ENCODE measurements at places on chromosomes 4 and X. TPM values are rescaled to one million over a fixed set of nuclear protein-coding genes. Genes with fewer than 3 reads are reported as not detected.

- no peak for DNase-seq
Measured at GRCh38 chr4:112895811-112896608, 153.4 kb upstream of the ANK2 start.

DNA sequence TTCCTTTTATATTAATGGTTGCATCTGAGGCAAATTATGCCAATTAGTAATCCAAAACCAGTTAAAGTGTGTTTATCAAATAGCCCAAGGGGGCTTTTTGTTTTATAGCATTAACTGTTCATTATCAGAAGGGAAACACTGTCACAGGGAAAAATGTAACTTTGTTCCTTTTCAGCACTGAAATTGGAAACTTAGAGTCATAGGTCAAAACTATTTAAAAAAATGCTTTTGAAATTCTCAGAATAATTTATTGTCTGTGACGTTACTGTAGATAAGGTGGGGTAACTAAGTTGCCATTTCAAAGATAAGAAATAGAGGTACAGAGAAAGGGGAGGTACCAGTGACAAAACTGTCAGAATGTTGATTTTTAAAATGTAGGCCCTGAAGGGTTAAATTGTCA, 129.3 kb downstream of the AKAP4 start:
- DNase-seq, result no peak

DNA sequence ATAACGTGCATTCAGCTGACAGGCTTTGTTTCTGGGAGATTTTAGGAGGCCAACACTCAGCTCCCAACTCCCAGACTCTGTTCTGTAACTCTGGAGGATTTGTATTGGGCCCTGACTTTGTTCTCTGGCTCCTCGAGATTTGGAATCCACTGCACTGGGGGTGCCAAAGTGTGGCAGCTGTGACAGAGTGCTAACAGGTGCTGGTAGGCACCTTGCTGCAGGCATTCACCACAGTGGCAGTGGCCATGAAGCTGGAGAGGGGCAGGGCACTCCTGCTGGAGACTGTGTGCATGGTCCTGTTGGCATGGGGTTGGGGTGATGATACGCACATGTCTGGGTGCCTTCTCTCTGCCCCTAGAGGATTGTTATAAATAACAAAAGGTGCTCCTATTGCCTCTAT, 1094.9 kb upstream of the SLIT2 start:
- DNase-seq, result no peak

DNA sequence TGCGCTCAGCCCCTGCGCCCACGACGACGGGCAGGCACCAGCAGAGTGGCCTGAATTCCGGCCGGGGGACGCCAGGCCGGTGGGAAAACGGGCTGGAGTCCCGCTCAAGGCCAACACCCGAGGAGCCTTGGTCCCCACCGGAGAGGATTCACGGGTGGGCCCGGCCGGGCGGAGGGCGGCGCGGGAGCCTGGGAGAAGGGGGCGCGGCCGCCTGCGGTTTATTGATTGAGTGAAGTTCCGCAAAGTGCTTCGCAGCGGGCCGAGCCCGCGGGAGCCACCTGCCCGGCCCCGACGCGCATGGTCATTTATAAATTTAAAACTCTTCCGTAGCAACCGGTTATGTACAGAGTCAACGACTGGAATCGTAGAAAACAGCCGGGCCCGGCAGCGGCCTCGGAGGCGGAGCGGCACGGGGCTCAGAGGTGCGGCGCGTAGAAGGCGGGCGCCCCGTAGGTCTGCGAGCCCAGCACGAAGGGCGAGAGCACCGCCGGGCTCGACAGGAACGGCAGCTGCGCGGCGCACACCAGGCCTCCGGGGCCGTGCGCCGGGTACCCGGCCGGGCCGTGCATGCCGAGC, 3.6 kb downstream of the NKX1-1 start:
- no peak for DNase-seq

DNA sequence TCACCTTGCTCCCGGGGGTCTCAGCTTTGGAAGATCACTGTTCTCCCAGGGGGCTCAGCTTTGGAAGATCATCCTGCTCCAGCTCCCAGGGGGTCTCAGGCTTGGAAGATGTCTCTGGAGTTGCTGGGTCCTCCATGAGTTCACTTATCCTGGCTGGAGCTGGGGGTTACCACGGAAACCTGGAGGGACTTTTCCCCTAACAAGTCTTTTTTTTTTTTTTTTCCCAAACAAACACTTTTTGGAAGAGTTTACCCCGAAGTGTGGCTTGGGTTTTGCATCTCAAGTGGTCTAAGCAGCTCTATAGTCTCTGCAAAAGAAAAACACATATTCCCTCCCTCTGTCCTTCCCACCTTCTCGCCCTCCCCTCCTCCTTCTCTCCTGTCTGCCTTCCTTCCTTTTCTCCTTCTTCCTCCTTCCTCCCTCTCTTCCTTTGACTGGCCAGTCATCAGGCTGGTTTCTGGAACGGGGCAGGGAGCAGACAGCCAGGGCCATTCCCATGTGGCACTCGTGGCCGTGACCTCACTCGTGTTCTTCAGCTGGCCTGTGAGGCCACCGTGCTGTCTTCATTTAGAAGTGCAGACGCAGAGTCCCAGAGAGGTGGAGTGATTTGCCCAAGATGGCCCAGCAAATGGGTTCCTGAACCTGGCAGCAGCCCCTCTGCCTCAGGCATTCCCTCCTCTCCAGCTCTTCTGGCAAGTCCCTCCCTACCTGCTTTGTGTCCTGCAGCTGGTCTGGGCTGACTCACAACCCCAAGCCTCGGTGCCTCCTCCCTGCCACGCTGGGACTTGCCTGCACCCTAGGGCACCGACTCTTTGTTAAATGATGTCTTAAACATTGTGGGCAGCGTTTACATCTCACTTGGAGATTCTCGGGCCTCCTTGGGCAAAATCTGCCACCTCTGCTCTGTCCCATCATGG, 25.9 kb upstream of the HMX1 start:
- DNase-seq, result no peak

DNA sequence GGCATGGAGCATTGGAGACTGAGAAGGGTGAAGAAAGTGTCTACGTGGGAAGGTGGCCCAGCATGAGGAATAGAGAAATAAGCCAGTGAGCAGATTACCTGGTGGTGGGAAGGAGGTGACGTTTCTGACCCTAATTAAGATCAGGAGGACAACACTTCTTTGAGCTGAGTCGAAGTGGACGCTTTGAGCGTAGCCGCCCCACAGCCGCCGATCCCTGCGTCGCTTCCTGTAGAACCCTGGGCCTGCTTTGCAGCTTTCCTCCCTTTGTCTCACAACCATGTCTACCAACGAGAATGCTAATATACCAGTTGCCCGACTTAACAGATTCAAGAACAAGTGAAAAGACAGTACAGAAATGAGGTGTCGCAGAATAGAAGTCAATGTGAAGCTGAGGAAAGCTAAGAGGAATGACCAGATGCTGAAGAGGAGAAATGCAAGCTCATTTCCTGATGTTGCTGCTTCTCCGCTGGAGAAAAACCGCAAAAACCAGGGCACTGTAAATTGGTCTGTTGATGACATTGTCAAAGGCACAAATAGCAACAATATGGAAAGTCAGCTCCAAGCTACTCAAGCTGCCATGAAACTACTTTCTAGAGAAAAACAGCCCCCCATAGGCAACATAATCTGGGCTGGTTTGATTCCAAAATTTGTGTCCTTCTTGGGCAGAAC, 6.4 kb upstream of the ANTXR2 start:
- DNase-seq, result no peak

GRCh38 chr4:24657768-24658617, 73.6 kb upstream of the DHX15 start:
- DNase-seq, result peak; percentile 66

DNA sequence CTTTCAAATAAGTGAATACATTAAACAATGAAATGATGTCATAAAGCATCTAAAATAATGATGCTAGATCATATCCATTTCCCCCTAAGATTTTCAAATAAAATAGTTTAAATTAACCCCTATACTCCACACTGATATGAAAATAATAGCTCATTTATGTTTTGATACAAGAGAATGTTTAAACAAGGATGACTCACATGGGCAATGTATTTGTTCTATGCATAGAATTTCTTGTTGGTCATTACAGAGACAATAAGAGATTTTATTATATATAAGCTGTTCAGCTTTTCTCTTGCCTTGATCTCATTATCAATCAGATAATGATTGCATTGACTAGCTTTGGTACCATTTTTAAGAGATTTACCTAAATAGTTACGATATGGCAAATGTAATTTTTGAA, 411.7 kb downstream of the ARHGAP24 start:
- DNase-seq, result no peak

GRCh38 chrX:150984169-150984824, 1.2 kb downstream of the HMGB3 start:
- peak; percentile 17 for DNase-seq

- no peak for DNase-seq
Measured at GRCh38 chr4:149347139-149347538, 468.5 kb downstream of the IQCM start.

- DNase-seq, result no peak
Measured at GRCh38 chr4:94841864-94842221, 84.1 kb downstream of the BMPR1B start.

DNA sequence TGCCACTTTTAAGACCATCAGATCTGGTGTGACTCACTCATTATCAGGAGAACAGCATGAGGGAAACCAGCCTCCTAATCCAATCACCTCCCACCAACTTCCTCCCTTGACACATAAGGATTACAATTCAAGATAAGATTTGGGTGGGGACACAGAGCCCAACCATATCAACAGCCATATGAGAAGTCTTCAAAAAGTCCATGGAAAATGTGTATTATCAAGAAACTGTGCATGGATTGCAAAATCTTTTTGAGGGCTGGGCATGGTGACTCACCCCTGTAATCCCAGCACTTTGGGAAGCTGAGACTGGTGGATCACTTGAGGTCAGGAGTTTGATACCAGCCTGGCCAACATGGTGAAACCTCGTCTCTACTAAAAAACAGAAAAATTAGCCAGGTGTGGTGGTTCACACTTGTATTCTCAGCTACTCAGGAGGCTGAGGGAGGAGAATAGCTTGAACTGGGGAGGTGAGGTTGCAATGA, 17.8 kb upstream of the RPL39 start:
- DNase-seq, result no peak

DNA sequence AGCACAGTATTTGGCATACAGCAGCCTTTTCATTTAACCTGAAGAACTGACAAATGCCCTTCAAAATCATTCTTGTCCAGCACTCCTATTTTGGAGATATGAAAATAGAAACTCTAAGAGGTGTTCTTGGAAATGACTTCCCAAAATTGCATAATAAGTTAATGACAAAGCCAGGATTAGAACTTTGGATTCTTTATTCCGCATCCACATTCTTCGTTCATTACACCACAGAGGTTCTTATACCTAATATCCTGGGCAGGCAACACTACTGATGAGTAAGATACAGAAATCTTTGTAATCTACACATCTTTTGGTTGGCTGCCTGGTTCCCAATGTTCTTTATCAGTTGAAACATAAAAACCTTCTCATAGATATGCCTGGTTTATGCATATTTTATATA, 5.9 kb downstream of the COL25A1 start:
- DNase-seq, result no peak

DNA sequence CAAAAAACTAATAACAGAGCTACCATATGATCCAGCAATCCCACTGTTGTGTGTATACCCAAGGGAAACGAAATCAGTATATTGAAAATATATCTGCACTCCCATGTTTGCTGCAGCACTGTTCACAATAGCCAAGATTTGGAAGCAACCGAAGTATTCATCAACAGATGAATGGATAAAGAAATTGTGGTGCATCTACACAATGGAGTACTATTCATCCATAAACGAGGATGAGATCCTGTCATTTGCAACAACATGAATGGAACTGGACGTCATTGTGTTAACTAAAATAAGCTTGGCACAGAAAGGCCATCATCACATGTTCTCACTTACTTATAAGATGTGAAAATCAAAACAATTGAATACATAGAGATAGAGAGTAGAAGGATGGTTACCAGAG, 402.1 kb downstream of the KCTD8 start:
- no peak for DNase-seq

- DNase-seq, result no peak
Measured at GRCh38 chr4:141130947-141131605, 2.2 kb downstream of the RNF150 start.

DNA sequence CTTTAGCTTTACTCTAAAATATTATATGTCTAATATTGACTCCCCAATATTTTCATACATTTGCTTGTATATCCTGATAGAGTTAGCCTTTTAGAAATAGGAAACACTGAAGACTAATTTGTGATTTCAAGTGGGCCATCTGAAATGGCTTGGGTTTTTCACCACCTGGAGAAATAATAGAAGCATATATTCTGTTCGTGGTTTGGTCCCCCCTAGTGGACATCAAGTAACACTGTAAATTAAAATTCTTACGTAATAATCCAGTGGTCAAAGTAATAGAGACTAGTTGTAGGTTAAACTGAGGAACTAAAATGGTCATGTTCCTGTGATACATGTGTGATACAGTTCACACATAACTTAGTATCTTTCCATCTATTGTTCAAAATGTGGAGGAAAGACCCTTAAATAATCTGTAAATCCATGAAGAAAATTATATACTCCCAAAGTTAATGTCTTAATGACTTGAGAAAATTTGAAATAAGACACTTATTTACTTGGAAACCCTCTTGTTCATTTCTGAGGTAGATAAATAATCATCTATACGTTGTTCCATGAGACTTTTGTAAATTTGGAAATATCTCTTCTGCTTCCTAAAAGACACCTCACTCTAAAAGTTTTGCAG, 79.8 kb upstream of the SMARCAD1 start:
- DNase-seq, result no peak

DNA sequence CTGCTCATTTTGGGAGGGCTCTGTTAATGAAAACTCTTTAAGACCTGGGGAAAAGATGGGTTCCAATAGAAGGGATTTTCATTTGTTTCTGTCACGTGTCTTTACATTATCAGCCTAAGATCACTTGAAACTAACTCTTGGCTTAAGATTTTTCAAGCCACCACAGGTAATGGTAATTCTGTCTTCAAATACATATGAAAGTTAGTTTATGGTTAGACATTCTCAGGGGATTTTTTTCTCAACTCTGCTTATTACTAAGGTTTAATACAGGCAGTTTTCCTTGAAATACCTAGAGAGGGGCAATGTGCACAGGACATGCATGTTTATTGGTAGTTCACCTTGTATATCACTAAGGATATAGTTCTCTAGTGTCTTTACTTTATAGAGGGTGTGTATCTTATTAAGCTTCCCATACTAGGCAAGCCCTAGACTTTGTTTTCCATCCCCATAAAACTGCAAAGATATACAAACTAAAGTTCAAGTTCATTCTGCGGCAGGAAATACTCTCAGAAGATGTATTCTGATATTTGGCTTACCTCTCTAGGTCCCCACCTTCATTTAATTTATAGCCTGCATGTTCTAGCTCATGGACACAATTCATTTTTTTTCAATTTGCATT, 38.2 kb upstream of the MYOZ2 start:
- no peak for DNase-seq

GRCh38 chr4:47374477-47374876, 89.0 kb downstream of the COMMD8 start:
- DNase-seq, result no peak

The CXCL11 gene
- total RNA-seq, result 0.46 TPM

The PABPC4L gene
- 0.39 TPM for total RNA-seq

The ZBTB33 gene
- 9.3 TPM for total RNA-seq

The RNF175 gene
- total RNA-seq, result not detected

The FMR1NB gene
- not detected for total RNA-seq

The CCNA2 gene
- 3.6 TPM for total RNA-seq

The IL15 gene
- 5.6 TPM for total RNA-seq

The ARHGAP36 gene
- total RNA-seq, result 0.42 TPM

The ABCG2 gene
- total RNA-seq, result 32.5 TPM

The NLGN4X gene
- 1.8 TPM for total RNA-seq

The JADE3 gene
- 7.0 TPM for total RNA-seq

The GASK1B gene
- total RNA-seq, result 19.6 TPM

The TIMM8A gene
- total RNA-seq, result 16.9 TPM

All from left colon (tissue), 2 donors.